Activated CD8-positive, alpha-beta T cell treated with anti-CD3 and anti-CD28 coated beads for 36 hours (primary cell): ENCODE measurements at places on chromosomes 16 and 17.

- peak; percentile 70 for DNase-seq
Observed at GRCh38 chr16:83781-84615, 6.0 kb downstream of the MPG start.

- no peak for DNase-seq
Observed at GRCh38 chr17:4560421-4560820, at the start of gene GGT6. GGT6 (minus strand) TSS chr17:4560577; CDS start chr17:4560521, 56 bp downstream.

DNA sequence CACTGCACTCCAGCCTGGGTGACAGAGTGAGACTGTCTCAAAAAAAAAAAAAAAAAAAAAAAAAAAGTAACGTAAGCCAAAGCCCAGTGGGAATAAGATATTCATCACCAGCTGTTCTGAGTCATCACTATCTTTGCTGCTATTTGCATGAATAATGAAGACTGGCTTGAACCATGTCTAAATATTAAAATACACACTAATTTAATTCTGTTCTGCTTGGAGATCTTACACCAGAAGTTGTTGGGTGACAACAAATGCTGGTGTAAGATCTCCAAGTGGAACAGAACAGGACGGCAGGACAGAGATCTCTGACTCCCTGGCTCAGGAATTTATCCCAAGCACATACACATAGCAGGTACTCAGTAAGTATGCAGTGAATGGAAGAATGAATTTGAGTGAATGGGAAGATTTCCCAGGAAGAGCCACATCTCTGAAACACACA lies 19.6 kb downstream of the DNAH17 start:
- DNase-seq, result no peak

GRCh38 chr17:50151937-50152547 lies 1.6 kb upstream of the PPP1R9B start:
- peak; percentile 75 for DNase-seq

- no peak for DNase-seq
Observed at GRCh38 chr17:11578998-11579397, 19.3 kb upstream of the DNAH9 start.

DNA sequence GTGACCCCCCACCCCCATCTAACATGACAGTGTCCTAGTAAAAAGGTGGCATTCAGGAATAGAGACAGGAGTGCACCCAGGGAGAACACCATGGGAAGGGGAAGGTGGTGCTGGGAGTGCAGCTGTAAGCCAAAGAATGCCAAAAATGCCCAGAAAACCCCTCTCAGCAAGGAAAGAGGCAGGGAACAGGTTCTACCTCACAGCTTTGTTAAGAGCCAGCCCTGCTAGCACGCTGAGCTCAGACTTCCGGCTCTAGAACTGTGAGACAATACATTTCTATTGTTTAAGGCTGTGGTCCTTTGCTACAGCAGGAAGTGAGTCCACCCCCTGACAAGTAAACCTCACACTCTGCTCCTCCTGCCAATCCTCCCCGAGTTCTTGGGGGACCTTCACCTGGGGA lies 302.4 kb upstream of the N4BP1 start:
- no peak for DNase-seq

DNA sequence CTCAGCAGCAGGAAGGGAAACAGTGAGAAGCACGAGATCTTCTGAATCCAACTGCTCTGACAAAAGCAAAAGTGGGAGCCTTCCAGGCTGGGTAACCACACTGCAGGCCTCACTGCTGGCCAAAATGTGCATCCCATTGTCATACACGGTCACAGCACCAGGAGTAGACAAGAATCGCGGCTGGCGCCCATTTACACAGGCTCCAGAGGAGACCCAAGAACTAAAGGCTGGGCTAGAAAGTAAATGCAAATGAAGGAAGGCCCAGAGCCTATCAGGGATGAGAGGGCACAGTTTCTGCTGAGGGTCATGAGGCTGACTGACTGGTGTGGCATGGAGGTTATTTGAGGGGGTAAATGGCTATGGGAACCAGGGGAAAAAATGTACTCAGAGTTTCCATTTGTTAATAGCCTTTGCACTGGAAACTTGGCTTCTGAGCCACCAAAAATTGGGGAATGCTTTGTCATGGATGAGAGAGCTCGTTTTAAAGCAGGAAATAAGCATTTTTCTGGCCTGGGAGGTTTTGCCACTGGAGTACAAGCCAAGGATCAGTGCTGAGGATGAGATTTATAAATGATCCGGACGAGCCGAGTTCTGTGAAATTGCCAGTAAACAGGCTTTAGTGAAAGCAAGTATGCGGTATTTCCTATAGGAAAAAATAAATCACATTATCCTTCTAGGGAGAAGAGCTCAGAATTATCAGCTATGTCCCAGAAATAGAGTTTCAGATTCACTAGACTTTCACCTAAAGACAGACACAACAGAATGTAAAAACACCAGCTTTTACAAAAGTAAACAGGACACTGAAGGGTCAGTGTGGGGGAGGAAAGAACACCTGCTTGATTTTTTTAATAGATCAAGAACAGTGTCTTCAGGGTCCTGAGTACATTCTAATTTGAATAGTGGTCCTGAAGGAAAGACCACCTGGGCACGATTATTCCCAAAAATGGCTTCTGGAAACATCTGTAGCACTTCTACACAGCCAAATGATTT lies 66.9 kb upstream of the GSG1L start:
- DNase-seq, result no peak

GRCh38 chr17:63939884-63940283 lies 7.8 kb upstream of the CD79B start:
- no peak for DNase-seq

DNA sequence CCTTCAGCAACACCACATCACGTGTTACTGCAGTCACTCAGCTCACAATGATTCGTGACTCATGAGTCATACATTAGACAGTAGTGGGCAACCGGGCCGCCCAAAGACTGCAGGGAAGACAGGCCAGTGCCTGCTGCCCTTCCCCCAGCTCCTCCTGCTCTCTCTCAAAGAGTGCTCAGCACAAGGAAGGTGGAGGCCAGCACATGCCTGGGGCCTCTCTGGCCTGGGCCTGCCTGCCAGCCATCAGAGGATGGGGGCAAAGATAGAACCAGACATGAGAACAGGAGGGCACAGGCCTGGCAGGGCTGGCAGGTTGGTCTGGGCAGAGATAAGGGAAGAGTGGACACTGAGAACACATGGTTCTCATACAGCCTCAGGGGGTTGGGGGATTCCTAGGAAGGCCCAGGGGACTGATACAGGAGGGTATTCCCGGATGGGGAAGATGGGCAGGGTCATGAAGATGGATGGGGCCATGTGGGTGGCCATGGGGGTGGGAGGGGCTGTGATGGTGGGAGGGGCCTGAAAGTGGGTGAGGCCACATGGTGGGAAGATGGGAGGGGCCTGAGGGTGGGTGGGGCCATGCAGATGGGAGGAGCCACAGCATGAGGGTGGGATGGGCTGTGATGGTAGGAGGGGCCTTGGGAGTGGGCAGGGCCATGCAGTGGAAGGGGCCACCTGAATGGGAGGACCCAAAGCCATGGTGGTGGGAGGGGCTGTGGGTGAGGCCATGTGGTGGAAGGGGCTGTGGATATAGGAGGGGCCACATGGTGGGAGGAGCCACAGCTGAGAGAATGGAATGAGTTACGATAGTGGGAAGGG lies 29.0 kb downstream of the KATNB1 start:
- DNase-seq, result peak; percentile 56

GRCh38 chr17:47952171-47953021 lies 5.3 kb downstream of the PRR15L start:
- no peak for DNase-seq
